NCI-H1417 treated with DMSO at 0.1 percent for 48 hours (cell line): ENCODE measurements at places on chromosomes 6 and 20.

- no peak for DNase-seq
These were observed 379.5 kb upstream of the GJE1 start for GRCh38 chr6:141753180-141753579.

GRCh38 chr20:34271956-34272355 lies 30.7 kb downstream of the ASIP start:
- no peak for DNase-seq

GRCh38 chr6:159982731-159983506 lies 14.0 kb downstream of the IGF2R start:
- DNase-seq, result no peak

- no peak for DNase-seq
These were observed 14.8 kb upstream of the SYNE1 start for GRCh38 chr6:152651986-152652385.

- no peak for DNase-seq
These were observed 28.1 kb downstream of the SPDEF start for GRCh38 chr6:34527751-34528670.

DNA sequence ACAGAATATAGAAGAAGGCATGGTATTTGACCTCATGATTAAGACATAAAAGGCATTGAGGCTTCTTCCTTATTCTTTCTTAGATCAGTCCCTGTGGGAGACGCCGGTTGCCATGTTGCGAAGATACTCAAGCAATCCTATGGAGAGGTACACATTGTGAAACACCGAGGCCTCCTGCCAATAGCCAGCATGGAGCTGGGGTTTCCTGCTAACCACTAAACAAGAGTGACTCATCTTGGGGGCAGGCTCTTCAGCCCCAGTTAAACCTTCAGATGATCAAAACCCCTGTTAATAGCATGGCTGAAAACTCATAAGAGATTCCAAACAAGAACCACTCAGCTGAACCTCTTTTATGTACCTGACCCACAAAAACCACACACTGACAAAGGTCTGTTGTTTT lies 478.8 kb downstream of the CD83 start:
- no peak for DNase-seq

DNA sequence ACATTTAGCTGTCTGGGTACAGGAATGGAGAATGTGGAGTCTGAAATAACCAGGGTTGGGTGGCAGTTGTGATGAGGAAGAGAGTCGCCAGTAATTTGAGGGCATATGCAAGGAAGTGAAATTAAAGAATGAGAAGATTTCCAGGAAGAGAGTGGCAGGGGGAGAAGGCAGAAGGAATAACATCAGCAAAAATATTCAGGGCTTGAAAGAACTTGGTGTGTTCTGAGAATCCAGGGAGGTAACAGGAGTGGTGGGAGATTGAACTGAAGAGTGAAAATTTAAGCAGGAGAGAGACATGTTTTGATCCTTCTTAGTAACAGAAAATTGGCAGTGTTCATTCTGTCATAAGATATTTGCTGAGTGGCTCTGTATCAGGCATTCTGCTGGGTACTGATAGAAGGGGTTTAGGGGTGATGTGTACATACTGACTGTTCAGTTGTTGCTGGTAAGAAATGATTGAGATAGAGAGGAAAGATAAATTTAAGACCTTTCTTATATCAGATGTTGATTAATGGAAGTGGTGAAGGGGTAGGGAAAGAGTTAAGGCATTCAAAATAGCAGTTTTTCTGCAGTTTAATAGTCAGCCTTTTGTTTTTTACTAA lies 54.7 kb downstream of the PHF20 start:
- no peak for DNase-seq

DNA sequence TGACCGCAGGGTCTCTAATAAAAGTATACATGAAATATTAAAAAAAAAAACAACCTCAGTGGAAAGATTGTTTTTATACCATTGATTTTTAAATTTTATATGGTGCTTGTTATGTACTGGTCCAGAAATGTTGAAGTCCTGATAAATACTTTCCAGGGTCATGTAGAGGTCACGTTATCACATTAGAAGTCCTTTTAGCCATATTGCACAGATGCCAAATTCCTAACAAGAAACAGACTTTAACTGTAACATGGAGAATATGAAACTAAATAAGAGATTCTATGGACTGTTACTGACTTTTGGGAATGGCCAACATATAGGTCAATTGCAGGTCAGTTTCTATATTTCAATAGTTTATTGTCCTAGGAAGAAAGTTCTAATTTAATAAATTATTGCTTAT lies 89.0 kb downstream of the ADGRB3 start:
- DNase-seq, result no peak

DNA sequence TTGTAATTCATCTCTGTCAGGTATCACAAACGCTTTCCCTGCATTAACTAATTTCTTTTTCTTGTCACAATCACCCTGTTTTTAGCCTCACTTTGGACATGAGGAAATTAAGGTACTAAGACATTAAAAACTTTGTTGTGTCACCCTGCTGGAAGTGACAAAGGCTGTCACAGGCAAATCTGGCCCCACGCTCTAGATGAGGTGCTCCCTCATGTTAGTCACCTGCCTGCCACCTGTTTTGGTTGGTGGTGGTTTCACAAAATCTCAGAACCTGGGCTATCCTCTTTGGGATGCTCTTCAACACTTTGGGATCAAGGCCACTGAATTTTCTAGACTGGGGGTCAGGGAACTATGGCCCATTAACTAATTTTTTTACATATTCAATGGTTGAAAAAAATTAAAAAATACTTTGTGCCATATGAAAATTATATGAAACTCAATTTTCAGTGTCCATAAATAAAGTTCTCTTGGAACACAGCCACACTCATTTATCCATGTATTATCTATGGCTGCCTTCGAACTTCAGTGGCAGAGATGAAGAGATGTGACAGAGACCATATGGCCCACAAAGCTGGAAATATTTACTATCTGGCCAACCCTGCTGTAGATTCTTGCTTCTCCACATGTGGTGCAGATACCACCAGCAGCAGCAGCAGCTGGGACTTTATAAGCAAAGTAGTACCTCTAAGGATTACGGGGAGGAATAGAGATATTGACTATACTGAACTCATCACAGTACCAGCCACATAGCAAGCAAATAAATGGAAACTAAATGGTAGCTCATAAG lies 16.1 kb upstream of the TNFAIP3 start:
- no peak for DNase-seq

DNA sequence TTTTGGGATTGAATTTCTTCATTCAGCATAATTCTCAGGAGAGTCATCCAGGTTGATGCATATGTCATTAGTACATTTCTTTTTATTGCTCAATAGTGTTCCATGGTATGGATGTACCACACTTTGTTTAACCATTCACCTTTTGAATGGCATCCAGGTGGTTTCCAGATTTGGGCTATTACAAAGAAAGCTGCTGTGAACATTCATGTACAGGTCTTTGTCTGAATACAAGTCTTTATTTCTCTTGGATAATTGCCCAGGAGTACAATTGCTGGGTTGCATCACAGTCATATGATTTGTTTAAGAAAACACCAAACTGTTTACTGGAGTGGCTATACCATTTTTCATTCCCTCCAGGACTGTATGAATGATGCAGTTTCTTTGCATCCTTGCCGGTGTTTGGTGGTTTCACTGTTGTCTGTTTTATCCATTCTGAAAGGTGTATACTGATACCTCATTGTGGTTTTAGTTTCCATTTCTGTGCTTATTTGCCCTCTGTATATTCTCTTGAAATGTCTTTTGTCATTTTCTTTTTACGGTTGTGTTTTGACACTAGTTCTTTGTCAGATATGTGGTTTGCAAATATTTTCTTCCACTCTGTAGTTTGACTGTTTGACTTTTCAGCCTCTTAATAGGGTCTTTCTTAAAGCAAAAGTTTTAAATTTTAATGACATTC lies 8.8 kb downstream of the CDKAL1 start:
- DNase-seq, result no peak

DNA sequence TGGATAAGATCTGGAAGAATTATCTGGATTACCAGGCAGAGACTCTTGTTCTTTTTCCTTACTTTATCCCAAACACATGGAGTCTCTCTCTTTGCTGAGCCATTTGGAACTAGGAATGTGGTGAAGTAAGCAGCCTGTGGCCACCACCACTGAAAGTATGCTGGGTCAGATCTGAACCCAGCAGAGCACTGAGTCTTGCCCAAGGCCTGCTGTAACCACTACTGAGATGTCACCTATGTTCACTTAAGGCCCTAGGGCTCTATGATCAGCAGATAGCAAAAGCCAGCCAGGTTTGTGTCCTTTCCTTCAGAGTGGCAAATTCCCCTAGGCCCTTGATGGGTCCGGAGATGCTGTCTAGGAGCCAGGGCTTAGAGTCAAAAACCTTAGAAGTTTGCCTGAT lies 103.3 kb upstream of the PLN start:
- no peak for DNase-seq

- DNase-seq, result no peak
These were observed 7.5 kb downstream of the NELFCD start for GRCh38 chr20:58988565-58988882.

GRCh38 chr6:133631421-133631820 lies 257.5 kb upstream of the TCF21 start:
- DNase-seq, result no peak
